Esophagus mucosa (tissue), 1 donor: ENCODE measurements at places on chromosomes 2 and 18. TPM values are rescaled to one million over a fixed set of nuclear protein-coding genes. Genes with fewer than 3 reads are reported as not detected.

- ATAC-seq = no peak
Observed at GRCh38 chr18:36066001-36066400, 1.4 kb downstream of the RPRD1A start.

GRCh38 chr2:230872151-230872967 is 7.6 kb downstream of the ITM2C start:
- ATAC-seq = no peak

DNA sequence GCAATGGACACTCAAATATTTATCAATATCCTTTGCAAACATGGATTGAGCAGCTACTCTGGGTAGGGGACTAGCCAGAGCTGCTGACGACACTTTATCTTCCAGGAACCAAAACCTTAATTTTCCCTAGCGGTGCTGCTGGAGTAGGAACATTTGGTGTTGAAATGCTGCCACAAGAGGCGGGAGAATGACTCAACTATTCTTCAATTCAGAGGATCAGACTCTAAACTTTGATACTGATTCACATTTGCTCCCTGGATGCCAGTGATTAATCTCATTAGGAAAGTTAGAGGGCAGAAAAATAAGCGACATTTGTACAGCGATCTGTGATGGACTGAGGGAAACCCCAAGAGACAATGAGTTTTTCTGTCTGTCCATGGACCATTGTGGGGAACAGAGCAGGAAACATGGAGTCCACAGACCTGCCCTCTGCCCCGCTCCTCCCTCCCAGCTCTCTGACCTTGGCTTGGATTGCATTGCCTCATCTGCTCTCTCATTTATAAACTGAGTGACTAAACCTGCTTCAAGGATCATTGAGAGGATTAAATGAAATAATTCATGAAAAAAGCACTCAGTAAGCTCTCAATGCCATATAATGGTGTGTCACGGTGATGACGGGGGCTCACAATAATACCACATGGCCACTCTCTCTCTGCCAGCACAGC is 12.6 kb upstream of the EPB41L3 start:
- peak; percentile 88 for ATAC-seq

DNA sequence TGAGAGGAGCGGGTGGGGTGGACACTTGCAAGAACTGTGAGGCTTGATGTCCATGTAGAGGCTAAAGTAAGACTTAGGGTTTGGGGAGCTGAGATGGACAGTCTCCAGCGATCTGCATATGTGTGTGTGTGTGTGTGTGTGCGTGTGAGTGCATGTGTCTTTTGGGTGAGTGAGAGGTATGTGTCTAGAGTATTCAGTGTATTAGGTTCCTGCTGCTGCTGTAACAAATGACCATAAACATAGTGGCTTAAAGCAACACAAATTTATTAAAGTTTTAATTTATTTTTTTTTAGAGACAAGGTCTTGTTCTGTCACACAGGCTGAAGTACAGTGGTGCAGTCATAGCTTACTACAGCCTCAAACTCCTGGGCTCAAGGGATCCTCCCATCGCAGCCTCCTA is 155.4 kb upstream of the SPRED2 start:
- no peak for ATAC-seq

- no peak for ATAC-seq
Observed at GRCh38 chr2:122210898-122211856, 455.7 kb downstream of the TSN start.

DNA sequence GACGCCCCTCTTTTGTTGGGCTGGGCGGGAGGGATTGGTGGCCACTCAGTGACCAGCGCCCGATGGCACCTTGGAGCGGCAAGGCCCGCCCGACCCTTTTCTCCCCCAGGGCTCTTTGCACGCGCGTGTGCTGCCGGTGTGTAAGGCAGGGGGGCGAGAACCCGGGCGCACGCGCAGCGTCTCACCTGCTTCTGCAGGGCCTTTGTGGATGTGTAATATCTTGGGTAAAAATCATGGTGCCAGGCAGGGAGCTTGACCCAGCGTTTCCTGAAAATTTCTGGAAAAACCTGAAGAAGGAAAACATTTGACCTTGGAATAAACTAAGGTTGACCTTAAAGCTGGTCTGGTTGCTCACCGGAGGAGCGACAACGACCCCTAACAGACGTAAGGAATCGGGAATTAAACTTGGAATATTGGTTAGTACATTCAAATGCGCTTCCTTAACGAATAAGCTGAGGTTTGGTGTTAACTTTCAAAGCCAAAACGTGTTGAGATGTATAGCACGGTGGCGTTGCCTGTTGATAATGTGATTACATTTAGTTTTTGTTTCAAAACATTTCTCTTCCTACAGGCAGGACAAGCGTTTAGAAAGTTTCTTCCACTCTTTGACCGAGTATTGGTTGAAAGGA is 438 bp downstream of the HSPE1 start:
- ATAC-seq = peak; percentile 2

Gene PSD4
- total RNA-seq = 38.6 TPM

DNA sequence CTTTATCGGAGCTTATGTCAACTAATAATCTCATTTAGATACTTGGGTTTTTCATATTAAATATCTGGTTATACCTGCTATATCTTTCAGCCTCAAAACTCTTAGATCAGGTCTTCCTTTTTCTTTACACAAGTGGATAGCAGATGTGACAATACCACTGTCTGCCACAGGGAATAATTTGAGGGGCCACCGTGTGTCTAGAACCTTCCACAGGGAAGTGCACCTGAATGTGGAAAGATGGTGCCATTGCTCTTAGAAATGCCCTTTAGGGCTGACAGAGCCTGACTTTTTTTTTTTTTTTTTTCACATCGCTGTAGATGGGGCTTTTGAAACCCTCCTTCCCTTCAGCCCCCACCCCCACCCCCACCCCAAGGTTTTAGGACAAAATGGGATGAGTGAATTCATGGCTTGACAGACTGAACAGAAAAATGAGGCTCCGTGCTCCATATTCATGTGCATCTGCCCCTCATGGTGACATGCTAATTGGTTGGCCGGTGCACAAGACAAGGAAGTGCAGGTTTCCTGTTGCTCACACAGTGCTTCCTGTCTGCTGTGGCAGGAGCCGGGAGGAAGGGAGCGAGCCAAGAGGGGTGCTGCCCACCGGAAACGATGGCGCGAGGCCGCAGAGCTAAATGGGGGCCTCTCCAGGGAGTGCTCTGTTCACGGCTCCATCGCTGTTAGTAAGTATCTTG is 246.0 kb downstream of the LDLRAD4 start:
- ATAC-seq = peak; percentile 70

GRCh38 chr2:148739454-148740105 is 95.0 kb downstream of the EPC2 start:
- ATAC-seq = no peak

DNA sequence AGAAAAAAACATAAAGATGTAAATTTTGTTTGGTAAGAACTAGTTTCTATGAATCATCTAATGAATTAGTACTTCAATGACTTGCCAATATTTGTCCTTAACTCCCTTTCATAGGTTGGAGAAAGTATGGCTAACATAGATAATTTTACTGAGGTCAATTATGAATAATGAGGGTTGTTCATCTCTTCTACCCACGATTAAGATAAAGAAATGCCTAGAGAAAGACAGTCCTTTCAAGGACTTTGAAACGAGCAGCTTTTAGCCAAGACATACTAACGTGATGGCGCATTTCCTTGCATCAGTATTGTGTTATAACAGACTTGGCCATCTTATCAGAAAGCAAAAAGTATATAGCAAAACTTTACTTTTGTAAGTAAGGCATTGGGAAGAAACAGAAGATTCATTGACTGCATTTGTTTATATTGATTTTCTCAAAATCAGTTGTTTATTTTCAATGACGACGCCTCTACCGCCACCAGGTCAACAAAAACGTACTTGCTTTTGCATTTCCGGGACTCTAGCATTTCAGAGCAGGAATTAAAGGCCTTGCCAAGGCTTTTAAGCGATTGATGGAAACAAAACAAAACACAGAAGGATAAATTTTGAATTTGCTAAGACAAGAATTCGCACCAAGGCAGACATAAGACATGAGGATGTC is 961 bp downstream of the RBM43 start:
- ATAC-seq = no peak

Gene CD8B2
- total RNA-seq = not detected

Gene KCNS3
- total RNA-seq = 3.4 TPM

- ATAC-seq = no peak
Observed at GRCh38 chr18:59582395-59582794, 114.8 kb downstream of the CCBE1 start.

GRCh38 chr2:156346731-156347130 is 14.2 kb upstream of the NR4A2 start:
- no peak for ATAC-seq
